ENCODE measurements at places on chromosomes 2 and 18. TPM values are rescaled to one million over a fixed set of nuclear protein-coding genes. Genes with fewer than 3 reads are reported as not detected.

GRCh38 chr18:76338619-76339245 is 156.3 kb downstream of the ZNF516 start:
- DNase-seq: no peak
- no peaks in the 10 kb centered on the region for H3K4me1 ChIP-seq
- no peaks in the 10 kb centered on the region for H3K36me3 ChIP-seq
- H3K4me3 ChIP-seq: no peak overlapping the region
- no peak overlapping the region for H3K27ac ChIP-seq
- H3K27me3 ChIP-seq: no peaks in the 10 kb centered on the region

GRCh38 chr2:99762714-99763113 is 272.9 kb upstream of the REV1 start:
- H3K27ac ChIP-seq: no peak overlapping the region
- DNase-seq: no peak
- no peaks in the 10 kb centered on the region for H3K4me1 ChIP-seq
- H3K36me3 ChIP-seq: no peaks in the 10 kb centered on the region
- H3K4me3 ChIP-seq: no peak overlapping the region

DNA sequence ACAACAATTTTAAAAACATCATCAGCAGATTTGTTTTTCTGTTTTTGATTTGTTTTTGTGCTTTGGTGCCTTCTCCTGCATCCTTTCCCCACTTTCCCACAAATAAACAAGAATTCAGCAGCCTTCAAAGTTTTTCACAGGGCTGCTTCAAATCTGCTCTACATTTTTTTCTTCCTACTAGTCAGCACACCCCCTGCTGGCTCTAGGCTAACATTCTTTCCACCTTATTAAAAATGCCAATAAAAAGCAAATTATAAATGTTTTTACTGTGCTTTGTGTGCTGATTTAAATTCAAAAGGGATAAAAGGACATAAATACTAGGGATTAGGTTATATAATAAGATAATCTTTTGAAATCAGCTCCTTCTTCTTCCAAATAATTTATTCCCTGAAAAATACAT is 6.2 kb upstream of the CNTNAP5 start:
- no peaks in the 10 kb centered on the region for H3K36me3 ChIP-seq
- H3K27ac ChIP-seq: no peak overlapping the region
- no peak for DNase-seq
- H3K4me3 ChIP-seq: no peak overlapping the region

DNA sequence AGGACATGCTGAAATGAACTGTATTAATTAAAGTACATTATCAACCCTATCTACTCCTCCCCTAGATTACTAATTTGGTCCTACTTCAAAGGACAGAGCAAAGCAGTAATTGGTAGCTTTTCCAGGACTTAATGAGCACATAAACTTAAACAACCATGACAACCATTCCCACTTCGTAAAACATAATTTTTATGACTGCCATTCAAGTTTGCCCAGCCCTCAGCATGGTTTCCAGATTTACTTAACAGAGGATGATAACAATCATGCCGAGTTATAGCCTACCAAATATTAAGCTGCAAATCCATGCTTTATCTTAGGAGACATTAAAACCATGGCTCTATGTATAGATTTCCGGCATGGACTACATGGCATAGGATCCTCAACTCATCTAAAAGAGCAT is 401.1 kb upstream of the CHAC2 start:
- no peak for DNase-seq
- H3K4me1 ChIP-seq: no peaks in the 10 kb centered on the region
- no peak overlapping the region for H3K27ac ChIP-seq
- no peaks in the 10 kb centered on the region for H3K27me3 ChIP-seq
- no peaks in the 10 kb centered on the region for H3K36me3 ChIP-seq

DNA sequence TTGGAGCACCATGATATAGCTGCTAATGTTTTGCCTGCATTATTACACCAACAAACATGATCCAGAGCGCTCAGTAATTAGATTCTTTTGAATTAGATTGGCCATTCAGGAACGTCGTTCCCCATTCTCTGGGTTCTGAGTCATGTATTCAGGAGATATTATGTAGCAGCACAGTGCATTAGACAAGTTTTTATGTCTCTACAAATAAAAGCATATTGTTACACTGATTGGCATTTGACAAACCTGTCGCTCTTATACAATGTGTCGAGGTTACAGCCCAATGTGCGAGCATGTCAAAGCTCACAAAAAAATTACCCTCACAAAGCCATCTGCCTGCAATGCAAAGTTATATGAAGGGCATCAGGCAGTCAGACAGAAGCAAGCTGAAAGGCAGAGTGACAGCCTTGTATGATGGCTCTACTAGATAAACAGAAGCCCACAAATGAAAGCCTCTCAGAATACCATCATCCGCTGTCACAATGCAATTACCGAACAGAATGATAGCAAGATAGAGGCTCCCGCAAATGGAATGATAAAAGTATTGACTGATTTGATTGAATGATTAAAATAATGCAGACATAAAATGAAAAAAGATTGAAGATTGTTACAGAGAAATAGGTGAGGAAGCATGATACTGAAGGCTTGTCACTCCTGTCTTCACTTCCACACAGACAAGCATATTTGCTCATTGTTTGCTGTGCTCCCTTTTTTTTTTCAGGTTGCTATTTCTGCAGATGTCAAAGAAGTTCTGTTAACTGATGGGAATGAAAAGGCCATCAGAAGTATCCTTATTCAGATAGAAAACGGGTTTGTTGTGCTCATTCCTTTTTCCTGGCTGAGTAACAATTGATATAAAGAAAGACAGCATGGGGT is 234.6 kb upstream of the SIX3 start:
- H3K36me3 ChIP-seq: no peaks in the 10 kb centered on the region
- H3K4me1 ChIP-seq: no peaks in the 10 kb centered on the region
- no peaks in the 10 kb centered on the region for H3K27me3 ChIP-seq

DNA sequence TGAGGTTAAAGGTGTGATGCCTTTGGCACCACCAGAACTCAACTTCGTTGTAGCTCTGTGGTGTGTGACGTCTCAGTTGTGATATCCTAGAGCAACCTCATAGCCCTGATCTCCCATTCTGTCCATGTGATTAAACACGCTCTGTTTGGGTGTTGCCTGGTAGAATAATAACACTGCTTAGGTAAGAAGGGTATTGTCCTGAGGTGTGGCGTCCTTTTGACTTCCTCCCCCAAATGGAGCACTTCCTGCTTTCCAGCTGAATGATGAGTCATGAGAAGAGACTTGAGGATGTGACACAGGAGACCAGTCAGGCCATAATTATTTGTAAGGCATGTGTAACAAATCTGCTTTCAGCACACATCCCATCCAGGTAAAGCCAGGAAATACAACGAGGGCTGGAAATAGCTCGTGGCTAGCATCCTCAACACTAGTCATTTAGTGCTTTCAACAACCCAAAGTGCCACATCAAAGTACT is 100.7 kb downstream of the RAPGEF4 start:
- no peaks in the 10 kb centered on the region for H3K4me1 ChIP-seq
- no peak for DNase-seq
- H3K4me3 ChIP-seq: no peak overlapping the region
- no peaks in the 10 kb centered on the region for H3K27me3 ChIP-seq

The SCRN3 gene
- 15.2 TPM for total RNA-seq

GRCh38 chr18:5073026-5073944 is 123.8 kb downstream of the AKAIN1 start:
- no peaks in the 10 kb centered on the region for H3K36me3 ChIP-seq
- H3K27me3 ChIP-seq: no peaks in the 10 kb centered on the region
- no peak overlapping the region for H3K27ac ChIP-seq
- H3K4me3 ChIP-seq: no peak overlapping the region
- DNase-seq: no peak

GRCh38 chr2:226088366-226088674 is 688.8 kb downstream of the NYAP2 start:
- H3K27ac ChIP-seq: no peak overlapping the region
- H3K36me3 ChIP-seq: no peaks in the 10 kb centered on the region
- H3K27me3 ChIP-seq: no peaks in the 10 kb centered on the region
- H3K4me3 ChIP-seq: no peak overlapping the region
- H3K4me1 ChIP-seq: no peaks in the 10 kb centered on the region
- DNase-seq: no peak

DNA sequence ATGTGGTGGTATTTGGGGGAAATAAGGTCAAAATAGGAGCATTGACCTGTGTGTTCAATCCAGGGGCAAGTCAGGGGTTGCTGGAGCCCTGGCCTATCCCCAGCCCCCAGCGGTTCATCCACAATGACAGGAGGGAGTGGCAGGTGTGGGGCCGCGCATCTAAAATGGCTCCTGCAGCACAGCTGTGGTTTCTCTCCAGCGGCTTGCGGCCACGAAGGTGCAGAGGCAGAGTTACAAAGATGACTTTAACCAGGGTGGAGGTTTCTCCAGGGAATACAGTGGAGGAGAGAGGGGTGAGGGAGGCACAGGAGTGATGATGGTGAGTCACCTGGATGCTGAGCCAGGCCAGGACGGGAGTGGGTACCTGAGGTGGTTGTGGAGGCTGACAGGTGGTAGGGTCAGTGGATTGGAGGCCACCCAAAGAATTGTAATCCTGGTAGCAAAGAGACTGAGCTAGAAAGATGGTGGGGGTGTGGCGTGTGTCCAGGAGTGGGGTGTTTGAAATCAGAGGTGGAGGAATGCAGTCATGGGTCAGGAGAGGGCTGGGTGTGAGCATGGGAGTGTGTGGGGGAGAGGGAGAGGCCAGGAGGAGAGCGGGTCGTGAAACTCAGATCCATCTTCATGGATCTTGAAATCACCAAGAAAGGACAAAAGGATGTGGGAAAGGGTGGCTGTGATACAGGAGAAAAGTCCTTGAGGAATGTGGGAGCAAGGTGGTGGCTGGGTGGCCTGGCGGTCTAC is 83.2 kb downstream of the CTIF start:
- H3K27ac ChIP-seq: no peak overlapping the region
- no peaks in the 10 kb centered on the region for H3K36me3 ChIP-seq
- H3K27me3 ChIP-seq: no peaks in the 10 kb centered on the region
- no peaks in the 10 kb centered on the region for H3K4me1 ChIP-seq
- DNase-seq: no peak

The KCNE4 gene
- not detected for total RNA-seq

DNA sequence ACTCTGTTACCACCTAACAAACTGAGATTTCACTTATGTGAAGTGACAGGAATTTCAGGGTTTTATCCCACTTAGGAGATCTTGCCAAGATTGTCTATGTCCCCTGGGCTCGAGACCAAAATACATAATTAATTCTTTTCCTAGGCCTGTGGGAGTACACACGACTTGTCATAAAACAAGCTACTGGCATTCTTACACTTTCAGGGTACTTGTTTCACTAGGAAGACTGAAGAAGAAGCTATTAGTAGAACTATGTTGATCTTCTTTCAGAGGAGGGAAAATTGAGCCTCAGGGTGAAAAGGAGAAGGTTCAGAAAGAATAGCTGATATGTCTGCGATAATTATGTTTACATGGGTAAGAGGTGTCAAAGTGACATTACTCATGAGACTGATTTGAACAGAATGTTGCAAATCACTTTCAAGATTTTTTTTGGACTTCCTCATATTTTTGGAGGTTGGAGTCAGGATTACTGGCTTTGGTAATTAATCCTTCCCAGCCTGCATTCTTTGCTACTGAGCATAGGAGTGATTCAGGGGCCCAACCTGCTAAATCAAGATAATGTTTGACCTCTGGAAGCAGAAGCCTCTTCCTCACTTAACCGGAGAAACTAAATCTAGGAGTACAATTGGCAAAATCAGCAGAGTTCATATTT is 240.0 kb upstream of the NT5C1B start:
- DNase-seq: no peak
- no peaks in the 10 kb centered on the region for H3K36me3 ChIP-seq
- no peak overlapping the region for H3K27ac ChIP-seq
- H3K4me3 ChIP-seq: no peak overlapping the region
- H3K4me1 ChIP-seq: no peaks in the 10 kb centered on the region

The STPG4 gene
- 0.58 TPM for total RNA-seq

DNA sequence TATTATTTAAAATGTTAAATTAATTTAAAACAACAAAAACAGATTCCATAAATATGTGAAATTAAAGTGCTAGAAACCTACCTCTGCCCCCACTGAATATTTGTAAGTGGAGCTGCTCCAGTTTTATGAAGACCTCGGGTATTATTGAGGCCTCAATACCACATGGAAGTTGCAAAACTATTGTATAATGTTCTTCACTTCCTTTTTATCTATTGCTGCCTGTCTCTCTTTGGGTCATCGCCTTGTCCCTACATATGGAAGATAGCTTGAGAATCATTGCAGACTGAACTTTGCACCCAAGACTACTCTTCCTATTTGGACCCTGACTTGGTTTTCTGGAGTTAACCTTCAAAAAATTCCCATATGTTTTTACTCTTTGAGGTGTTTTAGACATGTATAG is 212.1 kb upstream of the NETO1 start:
- no peaks in the 10 kb centered on the region for H3K4me1 ChIP-seq
- H3K4me3 ChIP-seq: no peak overlapping the region
- no peaks in the 10 kb centered on the region for H3K27me3 ChIP-seq
- DNase-seq: no peak

DNA sequence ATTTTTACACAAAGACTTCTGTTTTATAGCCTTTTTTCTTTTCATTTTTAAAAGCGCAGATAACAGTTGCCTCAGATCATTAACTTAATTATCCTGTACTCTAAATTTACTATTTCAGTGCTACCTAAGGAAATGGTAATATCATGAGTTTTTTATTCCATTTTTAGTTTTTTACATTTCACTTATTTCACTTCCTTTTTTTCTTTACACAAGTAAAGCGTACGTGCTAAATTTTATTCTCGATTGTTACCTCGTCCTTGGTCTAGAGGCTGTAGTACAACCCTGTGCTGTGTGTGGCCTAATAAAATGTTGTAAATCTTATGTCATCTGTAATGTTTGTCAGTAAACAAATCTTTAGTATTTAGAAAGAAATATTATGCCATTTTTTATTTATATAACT is 49.2 kb downstream of the CRIM1 start:
- no peak overlapping the region for H3K4me3 ChIP-seq
- no peaks in the 10 kb centered on the region for H3K27me3 ChIP-seq
- H3K27ac ChIP-seq: no peak overlapping the region
- no peak for DNase-seq
- H3K36me3 ChIP-seq: no peaks in the 10 kb centered on the region
- no peaks in the 10 kb centered on the region for H3K4me1 ChIP-seq

DNA sequence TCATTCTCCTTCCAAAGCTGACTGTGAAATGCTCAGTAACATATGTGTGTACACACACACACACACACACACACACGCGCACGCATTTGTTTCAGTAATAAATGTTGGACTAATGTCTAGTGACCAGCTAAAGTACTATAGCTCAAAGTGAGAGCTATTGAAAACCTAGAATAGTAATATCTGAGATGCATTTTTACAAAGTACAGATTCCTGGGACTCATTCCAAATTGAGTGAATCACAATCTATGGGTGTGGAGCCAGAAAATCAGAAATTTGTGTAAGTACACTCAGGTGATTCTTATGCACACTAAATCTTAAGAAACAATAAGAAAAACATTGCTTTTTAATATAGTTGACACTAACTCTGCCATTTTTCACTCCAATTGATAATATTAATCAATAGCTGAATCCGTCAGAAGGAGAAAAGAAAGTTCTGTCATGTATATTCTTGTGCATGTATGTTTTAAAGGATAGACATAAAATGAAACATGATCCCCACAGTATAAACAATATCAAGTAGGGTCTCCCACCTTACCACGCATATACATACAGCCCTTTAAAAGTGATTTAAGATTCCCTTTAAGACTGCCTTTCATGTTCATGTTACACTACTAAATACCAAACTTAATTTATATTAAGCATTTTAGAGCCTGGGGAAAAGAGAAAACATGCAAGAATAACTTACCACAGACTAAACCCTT is 123.5 kb downstream of the ATAD2B start:
- no peak overlapping the region for H3K27ac ChIP-seq
- no peaks in the 10 kb centered on the region for H3K27me3 ChIP-seq
- DNase-seq: no peak
- no peak overlapping the region for H3K4me3 ChIP-seq

GRCh38 chr2:172919732-172920131 is 155.9 kb upstream of the MAP3K20 start:
- no peak overlapping the region for H3K27ac ChIP-seq
- H3K36me3 ChIP-seq: no peaks in the 10 kb centered on the region
- no peaks in the 10 kb centered on the region for H3K4me1 ChIP-seq
- no peak for DNase-seq
- H3K4me3 ChIP-seq: no peak overlapping the region
